ENCODE measurements at places on chromosomes 6 and 20. TPM values are rescaled to one million over a fixed set of nuclear protein-coding genes. Genes with fewer than 3 reads are reported as not detected.
A peak's percentile ranks its signal among the peaks of the same experiment; 100 is the strongest.

The CDH26 gene
- total RNA-seq: 0.27 TPM

- DNase-seq: peak; percentile 73
Observed at GRCh38 chr20:59751075-59751711, 146.9 kb downstream of the PHACTR3 start.

The PROKR2 gene
- total RNA-seq: not detected

GRCh38 chr6:149169761-149170511 lies 147.6 kb upstream of the TAB2 start:
- peak; percentile 78 for DNase-seq

DNA sequence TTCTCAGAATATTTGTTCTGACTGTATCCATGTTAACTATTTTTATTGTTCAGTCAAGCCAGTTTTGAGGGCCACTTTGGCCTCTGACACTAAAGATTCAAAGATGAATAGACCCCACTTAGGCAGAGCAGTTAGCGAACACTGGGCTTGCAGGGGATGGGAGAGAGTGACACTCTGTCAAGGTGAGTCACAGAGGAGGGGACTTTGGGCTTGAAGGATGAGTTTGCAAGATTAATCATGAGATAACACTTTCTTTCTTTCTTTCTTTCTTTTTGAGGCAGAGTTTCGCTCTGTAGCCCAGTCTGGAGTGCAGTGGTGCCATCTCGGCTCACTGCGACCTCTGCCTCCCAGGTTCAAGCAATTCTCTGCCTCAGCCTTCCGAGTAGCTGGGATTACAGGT lies 46.4 kb downstream of the SPATA2 start:
- DNase-seq: no peak

GRCh38 chr6:154268486-154268885 lies 88.1 kb downstream of the IPCEF1 start:
- no peak for DNase-seq

Measured in SK-MEL-5 (cell line).